ENCODE measurements at places on chromosomes 16 and 17.

DNA sequence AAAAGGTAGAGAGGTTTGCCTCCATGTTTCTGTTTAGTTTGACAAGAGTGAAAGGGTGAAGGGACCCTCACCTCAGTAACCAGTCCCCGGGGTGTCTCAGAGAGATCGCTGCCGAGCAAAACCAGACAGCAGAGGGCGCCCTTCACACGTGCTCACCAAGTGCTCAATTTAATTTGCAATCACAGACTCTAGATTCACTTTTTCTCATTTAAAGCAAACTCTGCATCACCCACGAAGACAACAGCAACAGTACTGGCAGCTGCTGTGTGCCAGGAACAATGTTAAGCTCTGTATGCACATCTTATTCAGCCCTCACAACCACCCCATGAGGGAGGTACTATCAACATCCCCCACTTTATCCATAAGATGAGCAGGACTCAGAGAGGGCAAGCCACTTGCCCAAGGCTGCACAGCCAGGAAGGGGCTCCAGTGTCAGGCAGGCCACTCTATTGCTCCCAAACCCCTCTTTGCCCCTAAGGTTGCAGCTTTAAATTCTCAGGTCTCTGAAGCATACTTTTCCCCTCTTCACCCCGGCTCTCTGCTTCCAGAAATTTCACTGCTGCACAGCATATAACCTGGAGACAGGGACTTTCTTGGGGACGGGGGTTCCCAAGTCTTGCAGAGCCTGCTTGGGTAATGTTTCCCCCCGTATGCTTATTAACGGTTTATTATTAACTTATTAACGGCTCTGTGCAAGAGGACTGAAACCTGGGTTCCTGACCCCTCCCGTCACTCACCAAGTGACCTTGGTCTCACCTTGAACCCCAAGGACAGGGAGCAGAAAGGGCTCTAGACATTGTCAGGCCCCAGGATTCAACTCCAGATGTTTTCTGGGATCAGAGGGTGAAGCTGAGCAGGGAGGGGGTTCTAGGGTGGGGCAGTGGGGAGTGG lies 70.9 kb downstream of the CNGB1 start:
- peak; percentile 4 for DNase-seq

DNA sequence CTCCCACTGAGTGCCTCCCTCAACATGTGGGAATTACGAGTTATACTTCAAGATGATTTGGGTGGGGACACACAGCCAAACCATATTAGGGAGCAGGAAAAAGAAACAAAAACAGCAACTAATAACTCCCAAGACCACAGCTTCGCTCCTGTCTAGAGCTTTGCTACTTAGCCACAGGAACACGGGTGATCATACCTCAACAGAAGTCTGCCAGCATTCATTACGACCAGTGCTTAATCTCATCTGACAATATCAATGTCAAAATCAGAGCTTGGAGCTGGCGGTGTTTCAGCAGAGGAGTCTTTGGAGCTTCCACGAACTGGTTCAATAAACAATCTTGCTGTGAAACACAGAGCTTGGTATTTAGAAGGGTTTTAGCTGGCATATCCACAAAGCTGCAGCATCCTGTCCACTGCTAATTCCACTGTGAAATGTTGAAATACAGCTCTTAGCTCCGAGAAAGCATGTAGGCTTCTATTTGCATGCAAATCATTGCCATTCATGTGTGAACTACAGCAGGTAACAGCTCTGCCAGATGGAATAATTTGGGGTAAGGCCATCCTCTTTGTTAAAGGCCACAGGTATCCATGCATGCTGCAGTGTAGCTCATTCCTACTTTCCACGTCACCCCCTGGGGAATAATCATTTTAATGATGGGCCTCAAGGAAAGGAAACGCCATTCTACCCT lies 128.4 kb upstream of the GOT2 start:
- DNase-seq = no peak

DNA sequence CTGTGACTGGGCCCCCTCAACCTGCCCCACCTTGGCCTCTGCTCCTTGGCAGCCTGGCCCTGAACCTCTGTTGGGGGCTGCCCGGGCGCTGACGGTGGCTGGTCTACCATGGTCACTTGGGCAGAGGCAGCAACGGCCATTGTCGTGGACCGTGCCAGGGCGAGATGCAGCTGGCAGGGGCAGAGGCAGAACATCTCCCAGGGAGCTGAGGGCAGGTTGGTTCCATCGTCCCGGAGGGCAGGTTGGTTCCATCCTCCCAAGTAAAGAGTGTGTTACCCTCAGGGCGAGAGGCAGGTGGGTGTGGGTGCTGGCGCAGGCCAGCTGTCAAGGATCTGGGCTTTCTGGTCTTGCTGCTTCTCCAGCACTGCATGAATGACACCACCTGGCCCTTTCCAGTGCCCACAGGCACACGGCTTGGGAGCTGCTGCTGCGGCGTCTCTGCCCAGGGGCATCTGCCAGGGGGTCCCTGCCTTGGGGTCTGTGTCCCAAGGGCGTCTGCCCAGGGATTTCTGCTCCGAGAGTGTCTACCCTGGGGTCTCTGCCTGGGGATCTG lies 12.0 kb downstream of the ACSF3 start:
- no peak for DNase-seq

DNA sequence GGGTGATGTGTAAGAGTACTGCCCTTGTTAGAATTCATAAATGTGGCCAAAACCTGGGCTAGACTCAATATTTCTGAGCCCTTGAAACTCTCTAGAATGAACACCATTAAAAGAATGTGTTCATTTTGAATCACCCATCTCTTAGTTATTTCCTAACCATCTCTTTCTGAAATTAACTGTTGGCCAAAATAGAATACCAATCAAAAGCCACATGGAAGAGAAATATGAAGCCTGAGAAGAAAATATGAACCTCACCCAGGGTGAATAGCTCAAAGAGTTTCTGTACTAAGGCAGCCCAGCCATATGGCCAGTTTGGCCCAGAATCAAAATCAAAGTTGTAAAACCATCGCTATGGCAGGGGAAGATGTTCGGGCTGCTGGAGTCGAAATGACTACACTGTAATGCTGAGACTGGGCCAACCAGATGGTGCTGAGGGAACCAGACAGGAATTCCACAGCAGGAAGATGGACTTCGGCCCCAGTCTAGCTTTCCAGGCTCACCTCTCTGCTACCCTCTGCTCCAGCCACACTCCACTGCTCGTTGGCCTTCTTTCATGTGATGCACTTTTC lies 154.3 kb upstream of the ZFHX3 start:
- no peak for DNase-seq

GRCh38 chr17:33178681-33179080 lies 114.4 kb downstream of the ASIC2 start:
- DNase-seq = no peak

DNA sequence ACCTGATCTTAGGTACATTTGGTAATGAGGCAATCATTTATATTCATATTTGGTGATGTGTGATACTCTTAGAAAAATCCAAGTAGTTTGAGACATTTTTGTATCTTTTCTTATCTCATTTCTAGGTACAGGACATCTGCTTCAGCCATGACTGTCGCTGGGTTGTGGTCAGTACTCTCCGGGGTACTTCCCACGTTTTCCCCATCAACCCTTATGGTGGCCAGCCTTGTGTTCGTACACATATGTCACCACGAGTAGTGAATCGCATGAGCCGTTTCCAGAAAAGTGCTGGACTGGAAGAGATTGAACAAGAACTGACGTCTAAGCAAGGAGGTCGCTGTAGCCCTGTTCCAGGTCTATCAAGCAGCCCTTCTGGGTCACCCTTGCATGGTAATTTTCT lies 312.2 kb downstream of the BCAS3 start:
- DNase-seq = no peak
